NCI-H510A treated with DMSO at 0.1 percent for 48 hours (cell line): ENCODE measurements at places on chromosomes 4 and X.

GRCh38 chr4:115780835-115781234 lies 667.4 kb upstream of the NDST4 start:
- DNase-seq: no peak

DNA sequence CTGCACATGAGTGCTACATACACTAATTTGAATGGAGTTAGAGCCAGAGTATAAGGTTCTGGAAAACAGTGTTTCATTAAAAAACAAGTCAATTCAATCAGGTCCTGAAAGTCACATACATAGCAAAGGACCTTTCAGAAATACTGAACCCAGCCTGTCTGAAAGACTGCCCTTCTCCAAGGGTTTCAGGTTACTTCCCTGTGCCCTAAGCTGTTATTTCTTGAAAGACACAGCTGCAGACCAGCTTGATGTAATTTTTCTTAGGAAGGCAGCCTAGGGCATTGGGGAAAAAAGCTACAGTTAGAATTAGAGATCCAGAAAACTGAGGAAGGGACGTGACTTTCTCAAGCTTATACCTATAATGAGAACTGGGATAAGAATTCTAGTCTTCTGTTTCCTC lies 155.9 kb upstream of the MAOA start:
- DNase-seq: no peak

DNA sequence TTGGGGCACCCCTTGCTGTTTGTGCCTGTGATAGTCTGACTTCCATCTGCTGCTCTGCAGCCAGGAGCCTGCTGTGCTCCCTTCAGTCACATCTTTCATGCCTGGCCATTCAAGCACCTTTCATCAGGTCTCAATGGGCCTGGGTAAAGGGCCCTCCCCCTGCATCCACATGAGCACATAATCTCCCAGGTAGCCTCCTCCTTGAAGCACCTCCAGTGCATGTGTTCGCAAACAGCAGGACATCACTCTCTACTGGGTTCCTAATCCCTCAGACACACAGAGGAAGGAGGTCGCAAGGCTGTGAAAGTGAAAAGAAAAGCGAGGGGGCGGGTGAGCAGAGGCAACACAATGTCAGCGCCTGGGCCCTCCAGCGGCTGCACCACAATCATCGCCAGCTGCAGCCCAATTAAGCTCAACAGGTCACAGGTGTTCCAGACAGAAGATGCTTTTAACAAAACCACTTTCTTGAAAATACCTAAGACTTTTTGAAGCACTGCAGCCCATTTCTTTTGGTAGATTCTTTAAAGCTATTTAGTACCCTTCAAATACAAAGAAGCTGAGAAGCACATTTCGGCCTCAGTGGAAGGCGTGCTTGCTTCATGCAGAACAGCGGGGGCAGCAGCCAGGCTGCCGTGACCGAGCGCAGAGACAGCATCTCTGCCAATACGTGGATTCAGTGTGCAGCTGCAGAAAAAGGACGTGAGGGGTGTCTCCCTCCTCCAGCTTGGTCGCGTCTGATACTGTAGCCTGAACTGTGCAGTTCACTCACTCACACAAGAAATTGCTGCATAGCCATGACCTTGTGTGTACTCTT lies 92.2 kb upstream of the SPRY1 start:
- peak; percentile 30 for DNase-seq

GRCh38 chr4:142352712-142353111 lies 493.4 kb downstream of the INPP4B start:
- DNase-seq: no peak

DNA sequence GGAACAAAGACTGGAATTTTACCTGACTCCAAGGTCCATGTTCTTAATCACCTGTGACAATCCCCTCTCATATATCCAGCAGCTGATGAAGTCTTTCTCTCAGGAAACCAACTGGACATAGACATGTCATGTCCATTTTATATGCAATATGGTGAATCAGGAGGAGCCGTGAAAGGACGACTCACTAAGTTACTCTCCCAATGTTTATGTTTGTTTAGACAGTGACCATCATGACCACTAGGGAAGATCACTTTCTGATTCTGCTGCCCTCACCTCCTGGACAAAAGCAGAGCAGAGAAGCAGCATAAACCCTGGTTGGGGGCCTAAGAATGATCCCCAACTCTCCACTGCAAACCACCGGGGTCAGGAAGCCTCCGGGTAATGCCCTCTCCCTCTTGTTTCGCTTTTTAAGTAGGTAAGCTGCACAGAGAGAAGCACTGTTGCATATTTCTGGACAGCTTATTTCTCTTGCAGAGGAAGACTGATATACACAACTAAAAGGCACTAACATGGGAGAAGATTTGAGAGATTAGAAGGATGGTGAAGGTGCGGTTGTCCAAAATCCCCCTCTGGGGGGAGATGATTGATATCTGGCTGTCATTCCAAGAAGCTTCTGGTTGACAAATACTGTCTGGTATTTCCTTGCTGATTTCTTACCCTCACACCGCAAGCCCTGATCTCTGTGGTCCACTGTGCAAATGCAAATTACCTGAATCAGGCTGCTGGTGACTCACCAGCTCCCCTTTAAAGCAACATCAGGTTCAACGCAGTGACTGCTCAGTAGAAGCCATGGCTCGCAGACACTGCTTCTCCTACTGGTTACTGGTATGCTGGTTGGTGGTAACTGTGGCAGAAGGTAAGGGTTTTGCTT lies at the start of gene ODAPH:
ODAPH (plus strand) TSS at position 773 of the 871 bp plus-strand sequence; CDS start at position 790, 17 bp downstream.
- DNase-seq: no peak

DNA sequence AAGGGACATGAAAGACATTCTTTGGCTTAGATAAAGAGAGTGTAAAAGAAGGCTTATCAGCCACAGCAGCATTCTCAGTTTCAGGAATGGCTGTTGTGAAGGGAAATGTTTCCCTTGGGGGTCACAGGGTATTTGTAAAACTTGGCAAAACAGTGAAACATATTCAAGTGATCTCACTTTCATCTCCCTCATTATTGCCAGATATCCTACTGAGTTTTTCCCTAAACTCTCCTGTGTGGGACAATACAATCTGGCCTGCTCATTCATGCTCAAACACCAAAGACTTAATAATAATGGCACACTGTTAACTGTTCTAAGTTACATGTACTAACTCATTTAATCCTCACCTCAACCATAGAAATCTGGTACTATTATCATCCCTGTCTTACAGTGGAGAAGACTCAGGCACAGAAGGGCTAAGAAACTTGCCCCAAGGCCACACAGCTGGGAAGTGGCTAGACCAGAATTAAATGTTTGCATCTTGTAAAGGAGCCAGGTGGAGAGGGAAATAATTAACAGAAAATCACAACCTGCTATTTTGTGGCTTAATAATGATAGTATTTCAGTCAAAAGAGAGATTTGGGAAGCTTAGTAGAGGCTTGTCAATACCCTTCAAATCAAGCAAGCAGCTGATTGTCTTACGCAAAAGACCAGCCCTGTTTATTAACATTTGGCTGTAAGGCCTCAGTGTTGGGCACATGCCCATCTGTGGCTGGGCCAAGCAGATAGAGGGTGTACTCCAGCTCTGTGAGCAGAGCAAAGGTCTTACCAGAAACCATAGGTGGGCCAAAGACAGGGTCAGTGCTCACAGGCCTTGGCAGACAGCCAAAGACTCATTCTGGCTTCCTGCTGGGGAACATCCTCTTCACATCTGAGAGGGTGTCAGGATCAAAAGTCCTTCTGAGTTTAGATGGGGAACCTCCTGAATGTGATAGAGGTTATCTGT lies 17.3 kb downstream of the SMPX start:
- peak; percentile 7 for DNase-seq

DNA sequence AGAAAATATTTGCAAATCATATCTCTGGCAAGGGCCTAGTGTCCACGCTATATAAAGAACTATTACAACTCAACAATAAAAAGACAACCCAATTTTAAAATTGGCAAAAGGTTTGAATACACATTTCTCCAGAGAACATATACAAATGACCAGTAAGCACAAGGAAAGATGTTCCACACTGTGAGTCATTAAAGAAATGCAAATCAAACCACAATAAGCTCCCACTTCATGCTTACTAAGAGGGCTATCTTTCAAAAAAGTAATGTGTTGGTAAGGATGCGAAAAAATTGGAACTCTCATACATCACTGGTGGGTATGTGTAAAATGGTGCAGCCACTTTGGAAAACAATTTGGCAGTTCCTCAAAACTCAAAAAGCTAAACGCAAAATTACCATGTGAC lies 884.0 kb upstream of the INTU start:
- no peak for DNase-seq

GRCh38 chr4:11722223-11722622 lies 293.5 kb upstream of the HS3ST1 start:
- no peak for DNase-seq

DNA sequence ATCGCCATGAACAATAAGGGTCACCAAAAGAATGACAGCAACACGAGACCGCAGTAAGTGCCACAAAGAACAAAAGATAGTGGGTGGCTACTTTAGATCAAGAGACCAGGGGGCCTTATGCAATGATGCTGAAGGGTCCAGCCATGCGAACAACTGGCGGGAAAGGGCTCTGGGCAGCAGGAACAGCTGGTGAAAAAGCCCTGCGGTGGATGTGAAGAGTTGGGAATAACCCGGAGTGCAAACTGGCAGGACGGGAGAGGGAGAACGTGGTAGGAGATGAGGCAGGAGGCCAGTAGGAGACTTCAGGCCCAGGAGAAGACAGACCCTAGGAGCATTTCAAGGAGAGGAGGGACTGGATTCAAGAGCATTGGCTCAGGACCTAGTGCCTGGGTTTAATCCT lies 120.2 kb downstream of the AFAP1 start:
- DNase-seq: no peak

DNA sequence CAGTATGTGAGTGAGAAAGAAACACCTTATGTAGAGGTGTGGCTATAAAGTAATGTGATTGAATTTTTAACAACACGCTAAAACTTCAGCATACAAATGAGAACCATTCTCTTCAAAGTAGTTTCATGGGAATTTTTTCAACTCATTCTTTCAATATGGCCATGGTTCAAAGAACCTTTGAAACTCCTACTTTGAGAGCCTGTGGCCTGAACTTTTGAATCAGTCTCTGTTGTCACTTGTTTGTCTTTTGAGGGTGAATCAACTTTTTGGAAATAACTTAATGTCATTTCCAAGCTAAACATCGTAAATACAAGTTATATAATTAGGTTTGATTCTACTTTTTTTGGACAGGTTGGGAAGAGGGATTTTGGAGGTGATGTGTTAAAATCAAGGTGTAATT lies 49.9 kb upstream of the CASK start:
- no peak for DNase-seq

DNA sequence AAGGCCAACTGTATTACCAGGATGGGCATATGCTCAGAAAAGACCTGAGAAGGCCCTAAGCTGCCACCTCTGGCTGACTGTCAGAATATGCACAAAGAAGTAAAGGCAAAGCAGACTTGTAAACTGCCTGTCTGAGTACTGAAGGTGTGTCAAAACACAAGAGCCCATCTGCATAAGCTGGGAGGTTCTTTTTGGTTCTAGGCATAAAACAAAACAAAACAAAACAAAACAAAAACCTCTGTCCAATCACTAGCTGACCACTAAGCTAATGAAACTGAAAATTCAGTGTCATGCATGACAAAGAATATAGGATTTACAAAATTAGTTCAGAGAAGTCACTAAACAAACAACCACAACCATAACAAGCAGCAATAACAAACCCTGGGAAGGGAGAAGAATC lies 20.6 kb downstream of the SH3D19 start:
- DNase-seq: peak; percentile 13

DNA sequence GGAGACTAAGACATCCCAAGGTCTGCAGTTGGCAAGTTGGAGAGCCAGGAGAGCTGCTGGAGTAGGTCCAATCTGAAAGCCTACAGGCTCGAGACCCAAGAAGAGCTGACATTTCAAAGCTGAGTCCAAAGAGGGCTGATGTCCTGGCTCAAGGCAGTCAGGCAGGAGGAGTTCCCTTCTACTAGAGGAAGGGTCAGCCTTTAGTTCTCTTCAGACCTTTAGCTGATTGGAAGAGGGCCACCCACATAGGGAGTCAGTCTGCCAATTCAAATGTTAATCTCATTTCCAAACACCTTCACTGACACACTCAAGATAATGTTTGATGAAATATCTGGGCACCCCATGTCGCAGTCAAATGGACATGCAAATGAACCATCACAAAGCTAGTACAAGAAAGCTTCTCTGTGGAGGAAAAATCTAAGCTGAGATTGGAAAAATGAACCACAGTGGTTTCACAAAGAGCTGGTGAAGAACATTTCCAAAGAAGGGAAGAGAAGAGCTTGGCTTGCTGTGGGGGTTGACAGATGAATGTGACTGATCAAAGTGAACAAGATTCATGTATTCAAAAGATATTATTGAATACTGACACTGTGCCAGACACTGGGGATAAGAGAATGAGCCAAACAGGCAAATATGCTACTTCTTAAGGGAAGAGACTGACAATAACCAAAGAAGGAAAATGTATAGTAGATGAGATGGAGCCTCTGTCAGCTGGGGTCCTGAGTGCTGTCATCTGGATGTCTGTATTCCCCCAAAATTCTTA lies 61.2 kb downstream of the STK32B start:
- DNase-seq: no peak

DNA sequence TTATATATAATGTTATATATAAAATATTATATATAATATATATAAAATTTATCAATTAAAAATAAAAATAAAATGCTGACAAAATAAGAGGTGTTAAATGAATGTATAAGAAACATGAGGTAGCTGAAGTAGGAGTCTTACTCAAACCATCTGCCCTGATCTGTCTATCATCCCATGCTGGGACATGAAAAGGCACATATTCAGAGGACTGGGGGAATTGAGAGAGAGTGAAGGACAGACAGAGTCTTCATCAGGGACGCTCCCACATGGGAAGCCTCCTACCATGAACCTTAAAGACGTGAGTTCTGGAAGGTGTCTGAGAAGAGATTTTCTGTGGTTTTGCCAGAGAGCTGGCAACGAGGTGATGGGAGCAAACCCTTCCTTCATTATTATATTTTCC lies 4.1 kb upstream of the ARSF start:
- no peak for DNase-seq

DNA sequence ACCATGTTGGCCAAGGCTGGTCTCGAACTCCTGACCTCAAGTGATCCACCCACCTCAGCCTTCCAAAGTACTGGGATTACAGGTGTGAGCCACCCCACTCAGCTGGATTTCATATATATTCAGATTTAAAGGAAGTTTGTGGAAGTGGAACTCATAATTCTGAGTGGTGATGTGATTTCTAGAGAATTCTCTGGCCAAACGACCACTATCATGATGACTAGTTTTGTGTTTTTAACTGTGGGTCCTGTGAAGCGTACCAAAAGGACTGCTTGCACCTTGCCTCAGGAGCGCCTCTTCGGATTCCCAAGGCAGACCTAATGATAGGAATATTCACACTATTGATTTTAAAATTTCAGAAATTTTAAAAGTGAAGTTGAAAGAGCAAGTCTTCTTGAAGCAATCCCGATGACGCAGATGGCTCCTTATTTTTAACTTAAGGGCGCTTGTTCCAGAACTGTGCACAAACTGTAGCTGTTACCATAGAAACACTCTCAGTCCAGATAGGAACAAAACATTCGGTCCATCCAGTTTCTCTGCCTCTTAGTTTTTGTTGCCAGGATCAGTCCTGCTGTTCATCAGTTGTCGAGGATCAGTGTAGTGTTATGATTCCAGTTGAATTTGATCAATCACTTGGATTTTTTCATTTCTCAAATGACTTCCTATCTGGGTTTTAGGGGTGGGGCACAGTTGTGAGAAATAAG lies 51.7 kb upstream of the CLCN4 start:
- DNase-seq: no peak

- no peak for DNase-seq
Measured at GRCh38 chrX:41785685-41786084, 61.7 kb downstream of the GPR82 start.
